ENCODE measurements at places on chromosomes 12 and 14.

DNA sequence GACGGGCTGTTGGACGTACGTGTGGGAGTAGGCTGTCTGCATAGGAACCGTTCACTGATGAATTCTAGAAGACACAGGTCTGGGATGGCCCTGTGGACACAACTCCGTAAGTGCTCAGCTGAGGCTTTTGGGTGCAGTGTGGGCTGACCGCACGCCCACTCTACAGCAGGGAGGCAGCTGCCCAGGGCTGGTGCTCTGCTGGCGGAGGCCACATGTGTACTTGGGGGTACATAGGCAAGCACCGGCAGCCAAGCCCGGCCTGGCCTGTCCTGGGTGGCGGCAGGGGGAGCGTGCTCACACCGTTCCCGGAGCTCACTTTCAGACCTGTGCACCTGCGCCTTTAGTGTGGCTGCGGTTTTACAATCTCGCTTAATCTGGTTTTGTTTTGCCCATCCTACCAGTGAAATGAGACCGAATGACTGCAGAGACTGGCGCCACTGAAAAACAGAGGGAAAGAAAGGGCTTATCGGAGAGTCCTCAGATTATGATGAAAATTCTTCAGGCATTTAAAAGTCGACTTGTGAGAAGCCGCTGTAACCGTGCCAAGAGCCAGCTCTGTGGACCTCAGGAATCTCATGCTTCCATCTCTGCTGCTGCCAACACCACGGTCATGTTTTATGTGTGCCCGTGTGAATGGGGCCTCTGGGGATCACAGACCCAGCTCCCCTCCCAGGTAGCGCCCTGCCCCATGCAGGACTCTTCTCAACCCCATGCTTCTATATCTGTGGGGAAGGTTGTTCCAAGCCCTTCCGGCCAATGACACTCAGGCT, 45.8 kb downstream of the SSH1 start:
- DNase-seq = no peak

GRCh38 chr14:96574633-96575632, 72.8 kb downstream of the PAPOLA start:
- no peak for DNase-seq

DNA sequence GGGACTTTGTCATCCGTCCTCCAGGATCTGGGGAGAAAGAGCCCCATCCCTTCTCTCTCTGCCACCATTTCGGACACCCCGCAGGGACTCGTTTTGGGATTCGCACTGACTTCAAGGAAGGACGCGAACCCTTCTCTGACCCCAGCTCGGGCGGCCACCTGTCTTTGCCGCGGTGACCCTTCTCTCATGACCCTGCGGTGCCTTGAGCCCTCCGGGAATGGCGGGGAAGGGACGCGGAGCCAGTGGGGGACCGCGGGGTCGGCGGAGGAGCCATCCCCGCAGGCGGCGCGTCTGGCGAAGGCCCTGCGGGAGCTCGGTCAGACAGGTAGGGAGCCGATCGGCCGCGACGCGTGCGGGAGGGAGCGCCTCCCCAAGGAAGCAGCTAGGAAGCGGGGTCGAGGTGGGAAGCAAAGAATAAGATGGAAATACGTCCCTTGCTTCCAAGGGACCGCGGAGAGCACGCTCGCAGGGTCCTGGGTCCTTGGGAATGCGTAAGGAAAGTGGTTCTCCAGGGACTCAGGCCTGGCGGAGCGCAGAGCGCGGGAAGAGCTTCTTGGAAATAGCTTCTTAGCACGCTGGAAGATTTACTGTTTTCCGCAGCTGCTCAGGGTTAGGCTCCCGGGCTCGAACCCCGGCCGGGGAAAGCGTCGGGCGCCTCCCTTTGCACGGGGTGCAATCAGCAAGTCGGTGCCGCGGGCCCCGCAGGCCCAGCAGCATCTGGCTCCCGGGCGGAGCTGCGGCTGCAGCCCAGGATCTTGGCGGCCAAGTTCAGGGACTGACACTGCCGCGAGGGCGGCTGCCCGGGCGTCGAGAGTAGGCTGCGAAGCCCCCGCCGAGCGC, 457 bp downstream of the SOCS2 start:
- peak; percentile 72 for DNase-seq

GRCh38 chr12:58925111-58925611, 4.9 kb upstream of the LRIG3 start:
- no peak for DNase-seq

GRCh38 chr14:61247935-61248334, 33.2 kb downstream of the TMEM30B start:
- no peak for DNase-seq

DNA sequence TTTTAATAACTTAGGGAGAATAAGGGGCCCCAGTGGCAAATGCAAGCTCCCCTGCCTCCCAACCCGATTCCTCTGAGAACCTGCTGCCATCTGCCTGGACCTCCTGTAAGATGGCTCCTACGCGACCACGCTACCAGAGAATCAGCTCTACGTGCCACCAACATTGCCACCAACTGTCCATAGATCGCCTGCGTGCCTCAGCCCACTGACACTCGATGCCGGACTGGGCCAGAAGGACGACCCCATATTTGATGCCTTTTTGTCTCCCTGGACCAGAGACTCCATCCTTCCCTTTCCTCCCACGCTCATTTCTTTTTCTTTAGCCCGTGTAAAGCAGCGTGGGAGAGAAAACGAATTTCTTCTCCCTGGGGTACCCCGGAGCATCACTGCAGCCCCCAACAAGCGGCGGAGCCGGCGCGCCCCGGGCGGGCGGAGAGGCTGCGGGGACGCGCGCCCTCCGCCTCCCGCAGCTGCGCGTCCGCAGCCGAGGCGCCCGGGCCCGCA, 565 bp upstream of the KLHL42 start:
- DNase-seq = no peak

GRCh38 chr12:94768398-94769046, 118.2 kb upstream of the TMCC3 start:
- DNase-seq = peak; percentile 55

- no peak for DNase-seq
These were observed 55.5 kb downstream of the RPS6KA5 start for GRCh38 chr14:91004987-91005386.

DNA sequence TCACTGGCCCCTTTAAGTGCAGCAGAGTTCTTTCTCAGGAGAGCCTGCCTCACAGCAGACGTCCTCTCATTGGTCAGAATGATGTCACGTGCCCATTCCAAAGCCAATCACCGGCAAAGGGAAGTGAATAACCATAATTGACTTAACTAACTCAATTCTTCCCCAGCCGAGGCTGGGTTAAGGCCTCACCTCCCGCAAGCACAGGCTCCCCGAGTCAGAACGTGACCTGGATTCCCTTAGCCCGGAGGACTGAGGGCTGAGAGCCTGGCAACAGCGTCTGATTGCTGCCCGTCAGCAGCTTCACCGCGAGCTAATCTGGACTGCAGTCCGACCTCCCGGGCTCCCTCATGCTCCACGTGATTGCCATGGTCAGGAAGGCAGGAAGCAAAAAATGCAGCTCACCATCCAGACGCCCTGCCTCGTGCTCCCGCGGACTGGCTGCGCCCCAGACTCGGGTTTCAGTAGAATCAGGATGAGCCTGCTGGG, 92.1 kb upstream of the FZD10 start:
- DNase-seq = no peak

- no peak for DNase-seq
These were observed 45.9 kb upstream of the CNOT2 start for GRCh38 chr12:70197345-70197744.

- DNase-seq = no peak
These were observed 7.3 kb upstream of the TMEM119 start for GRCh38 chr12:108605000-108605689.

DNA sequence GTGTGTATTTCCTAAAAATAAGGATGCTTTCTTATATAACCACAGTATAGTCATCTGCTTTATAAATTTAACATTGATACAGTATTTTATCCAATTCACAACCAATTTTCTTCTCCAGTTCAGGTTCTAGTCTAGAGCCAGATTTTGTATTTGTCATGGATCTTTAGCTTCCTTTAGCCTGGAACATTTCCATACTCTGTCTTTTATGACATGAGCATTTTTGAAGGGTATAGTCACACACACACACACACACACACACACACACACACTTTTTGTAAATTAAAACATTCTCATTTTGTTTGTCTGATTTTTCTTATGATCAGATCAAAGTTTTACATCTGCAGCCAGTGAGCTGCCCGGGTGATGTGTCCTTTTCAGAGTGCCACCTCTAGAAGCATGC, 25.4 kb downstream of the CGRRF1 start:
- DNase-seq = no peak

GRCh38 chr14:57364659-57365450, 25.5 kb upstream of the NAA30 start:
- DNase-seq = no peak

DNA sequence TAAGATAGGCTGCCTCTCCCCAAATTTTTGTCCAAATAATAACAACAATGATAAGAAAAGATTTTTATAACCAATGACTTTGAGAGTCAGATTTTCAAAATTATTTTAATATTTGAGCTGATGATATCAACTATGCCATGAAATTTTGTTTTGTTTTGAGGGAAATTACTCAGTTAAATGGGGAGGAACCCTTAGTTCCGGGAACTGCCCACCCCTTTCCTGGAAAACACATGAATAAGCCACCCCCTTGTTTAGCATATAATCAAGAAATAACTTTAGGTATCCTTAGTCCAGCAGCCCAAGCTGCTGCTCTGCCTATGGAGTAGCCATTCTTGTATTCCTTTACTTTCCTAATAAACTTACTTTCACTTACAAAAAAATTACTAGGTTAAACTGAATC, 61.4 kb downstream of the HMGA2 start:
- DNase-seq = no peak

GRCh38 chr12:67623259-67623658, 25.3 kb upstream of the DYRK2 start:
- no peak for DNase-seq

DNA sequence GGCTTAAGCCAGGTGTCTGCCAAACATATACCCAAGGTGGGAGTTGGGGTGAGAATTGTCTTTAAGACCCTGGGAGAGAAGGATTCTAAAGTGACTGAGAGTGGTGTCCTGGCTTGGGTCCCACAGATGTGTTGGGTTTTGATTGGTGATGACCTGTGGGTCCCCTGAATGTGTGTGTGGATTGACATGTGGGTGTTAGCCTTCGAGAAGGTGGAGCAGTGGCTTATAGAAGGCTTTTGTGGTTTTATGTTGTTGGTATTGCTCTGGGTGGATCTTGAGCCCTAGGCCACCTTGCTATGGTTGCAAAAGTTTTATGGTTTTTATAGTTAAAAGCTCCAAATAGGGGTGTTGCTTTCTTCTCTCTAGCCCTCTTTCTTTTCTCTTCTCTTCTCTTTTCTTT, 29.7 kb downstream of the PLEKHG3 start:
- no peak for DNase-seq

GRCh38 chr14:54480830-54481562, 7.8 kb downstream of the GMFB start:
- DNase-seq = no peak

DNA sequence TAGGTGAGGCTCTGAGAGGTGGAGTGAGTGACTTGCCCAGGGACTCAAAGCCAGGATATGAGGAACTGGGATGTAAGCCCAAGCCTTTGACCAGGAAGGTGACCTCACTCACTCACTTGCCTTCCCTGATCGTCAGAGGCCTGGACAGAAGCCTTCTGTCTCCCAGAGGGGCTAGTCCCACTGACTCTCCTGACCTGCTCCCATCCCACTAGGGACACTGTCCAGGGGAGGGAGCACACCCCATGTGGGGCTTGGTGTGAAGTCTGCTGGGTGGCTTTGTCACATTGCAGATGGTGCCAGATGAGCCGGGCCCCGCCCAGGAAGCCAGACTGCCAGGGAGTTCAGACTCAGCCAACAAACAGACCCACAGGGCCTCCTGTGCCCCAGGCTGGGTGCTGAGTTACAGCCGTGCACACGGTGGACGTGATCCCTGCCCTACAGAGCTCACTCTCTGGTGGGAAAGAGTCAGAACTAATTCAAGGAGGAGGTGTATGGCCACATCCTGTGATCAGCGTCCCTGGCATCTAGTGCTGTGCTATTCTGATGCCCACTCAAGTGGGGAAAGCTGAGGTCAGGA, 28.3 kb downstream of the MMAB start:
- DNase-seq = no peak

DNA sequence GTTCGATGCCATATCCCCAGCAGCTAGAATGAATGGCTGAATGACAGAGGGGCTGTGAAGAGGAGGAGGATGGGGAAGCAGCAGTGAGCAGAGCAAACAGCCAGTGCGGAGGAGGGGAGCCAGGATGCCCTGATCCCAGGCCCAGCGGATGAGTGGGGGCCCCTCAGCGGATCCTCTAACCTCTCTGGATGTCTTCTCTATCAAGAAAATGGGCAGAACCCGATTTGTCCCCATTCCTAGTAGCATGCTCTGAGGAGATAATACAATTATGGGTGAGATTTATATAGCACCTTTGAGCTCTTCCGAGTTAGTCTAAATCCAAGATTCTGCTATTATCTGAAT, 30.0 kb upstream of the RPLP0 start:
- DNase-seq = no peak

DNA sequence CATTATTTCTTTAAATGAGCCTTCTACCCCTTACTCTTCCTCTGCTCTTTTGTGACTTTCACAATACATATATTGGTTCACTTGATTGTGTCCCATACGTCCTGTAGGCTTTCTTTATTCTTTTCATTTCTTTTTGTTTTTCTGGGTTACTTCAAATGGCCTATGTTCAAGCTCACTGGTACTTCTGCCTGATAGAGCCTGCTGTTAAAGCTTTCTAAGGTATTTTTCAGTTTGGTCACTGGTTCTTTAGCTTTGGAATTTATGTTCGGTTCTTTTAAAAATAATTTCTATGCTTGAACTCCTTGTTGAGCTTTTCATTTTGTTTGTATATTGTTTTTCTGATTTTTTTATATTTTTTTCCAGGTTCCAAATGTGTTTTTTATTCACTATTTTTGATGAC, 81.9 kb downstream of the E2F7 start:
- no peak for DNase-seq

- DNase-seq = peak; percentile 80
These were observed at the start of gene RNU6-7 for GRCh38 chr14:32201816-32202490. Gene RNU6-7, plus strand, starts transcription at chr14:32202045.

GRCh38 chr12:14775636-14775980, 27.7 kb downstream of the WBP11 start:
- DNase-seq = no peak

DNA sequence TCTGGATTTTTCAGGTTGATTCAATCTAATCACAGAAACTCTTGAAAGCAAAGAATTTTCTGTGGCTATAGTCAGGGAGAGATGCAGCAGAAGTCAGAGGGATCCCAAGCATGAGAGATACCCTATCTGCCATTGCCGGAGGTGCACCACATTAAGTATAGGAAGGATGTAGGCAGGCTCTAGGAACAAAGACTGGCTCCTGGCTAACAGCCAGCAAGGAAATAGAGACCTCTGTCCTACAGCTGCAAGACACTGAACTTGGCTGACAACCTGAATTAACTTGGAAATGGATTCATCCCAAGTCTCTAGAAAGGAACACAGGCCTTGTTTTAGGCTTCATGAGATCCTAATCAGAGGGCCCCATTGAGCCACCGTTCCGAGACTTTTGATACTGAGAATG, 364.9 kb upstream of the FLRT2 start:
- DNase-seq = no peak

DNA sequence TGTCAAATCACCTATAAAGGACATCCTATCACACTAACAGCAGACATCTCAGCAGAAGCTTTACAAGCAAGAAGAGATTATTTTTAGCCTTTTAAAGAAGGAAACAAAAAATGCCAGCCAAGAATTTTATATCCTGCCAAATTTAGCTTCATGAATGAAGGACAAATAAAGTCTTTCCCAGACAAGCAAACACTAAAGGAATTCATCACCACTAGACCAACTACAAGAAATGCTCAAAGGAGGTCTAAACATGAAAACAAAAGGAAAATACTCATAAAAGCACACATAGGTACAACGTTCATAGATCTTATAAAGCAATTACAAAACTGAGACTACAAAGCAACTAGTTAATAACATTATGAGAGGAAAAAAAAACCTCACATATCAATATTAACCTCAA, 20.7 kb upstream of the STAB2 start:
- no peak for DNase-seq

GRCh38 chr12:129693731-129694130, 210.1 kb downstream of the TMEM132D start:
- DNase-seq = no peak

Measured in B cell (primary cell).